ENCODE measurements at places on chromosomes 11 and 22. TPM values are rescaled to one million over a fixed set of nuclear protein-coding genes. Genes with fewer than 3 reads are reported as not detected.

GRCh38 chr11:78967811-78968210 lies 393.1 kb upstream of the NARS2 start:
- no peak for DNase-seq

Gene PPFIBP2
- 68.3 TPM for total RNA-seq

Gene PANX1
- 41.1 TPM for total RNA-seq

- no peak for DNase-seq
Measured at GRCh38 chr22:36765943-36766450, 9.9 kb downstream of the IFT27 start.

Gene F2
- not detected for total RNA-seq

Gene RASGRP2
- 5.3 TPM for total RNA-seq

- DNase-seq: no peak
Measured at GRCh38 chr11:9815486-9816136, 151.7 kb downstream of the SWAP70 start.

DNA sequence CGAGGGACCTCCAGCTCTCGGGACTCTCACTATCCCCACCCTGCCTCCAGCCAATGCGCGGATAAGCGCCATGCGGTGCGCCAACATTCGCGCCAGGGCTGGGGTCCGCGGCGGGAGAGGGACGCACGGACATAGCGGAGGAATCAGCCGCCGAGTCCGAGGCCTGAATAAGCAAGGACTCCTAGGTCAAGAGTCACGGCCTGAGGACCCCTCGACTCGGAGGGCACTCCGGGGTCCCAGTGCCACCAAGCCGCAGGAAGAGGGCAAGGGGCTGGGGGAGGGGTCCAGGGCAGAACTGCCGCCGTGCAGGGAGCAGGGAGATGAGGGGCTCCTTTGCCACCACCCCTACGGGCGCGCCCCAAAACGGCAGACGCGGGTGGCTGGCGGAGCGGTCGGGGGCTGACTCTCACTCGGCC lies 552 bp downstream of the DSCAML1 start:
- DNase-seq: no peak

DNA sequence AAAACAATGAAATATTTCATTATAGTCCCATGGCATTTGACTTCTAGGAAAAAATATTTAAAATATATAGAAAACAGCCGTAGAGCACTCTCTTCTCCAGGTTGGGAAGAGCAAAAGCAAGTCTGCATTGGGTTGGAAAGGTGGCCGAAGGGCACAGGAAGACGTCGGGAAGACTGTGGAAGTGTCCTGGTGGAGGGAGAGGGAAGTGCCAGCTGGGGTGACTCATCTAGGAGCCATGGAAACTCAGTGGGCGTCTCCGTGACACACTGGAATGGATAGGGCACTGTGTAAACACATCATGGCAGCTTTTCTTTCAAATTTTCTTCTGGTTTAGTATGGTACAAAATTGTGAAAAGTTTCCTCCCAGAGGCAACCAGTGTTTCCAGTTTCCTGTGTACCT lies 12.7 kb downstream of the GTPBP1 start:
- DNase-seq: peak; percentile 66

DNA sequence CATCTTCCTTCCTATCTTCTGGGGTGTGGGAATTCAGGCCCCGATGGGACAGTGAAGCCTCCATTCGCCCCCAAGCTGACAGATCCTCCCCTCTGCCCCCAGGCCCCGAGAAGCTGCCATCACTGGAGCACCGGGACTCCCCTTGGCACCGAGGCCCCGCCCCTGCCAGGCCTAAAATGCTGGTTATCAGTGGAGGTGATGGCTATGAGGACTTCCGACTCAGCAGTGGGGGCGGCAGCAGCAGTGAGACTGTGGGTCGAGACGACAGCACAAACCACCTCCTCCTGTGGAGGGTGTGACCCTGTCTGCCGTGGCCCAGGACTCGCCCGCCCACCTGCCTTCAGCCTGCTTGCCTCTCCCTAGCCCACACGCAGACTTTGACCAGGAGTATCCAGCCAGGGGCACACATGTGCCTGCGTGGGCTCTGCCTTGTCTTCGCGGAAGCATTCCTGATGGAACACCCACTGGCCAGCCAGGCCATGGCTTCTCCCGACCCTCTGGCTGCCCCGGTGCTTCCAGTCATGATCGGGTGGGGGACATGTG lies 8.6 kb upstream of the RELT start:
- no peak for DNase-seq

DNA sequence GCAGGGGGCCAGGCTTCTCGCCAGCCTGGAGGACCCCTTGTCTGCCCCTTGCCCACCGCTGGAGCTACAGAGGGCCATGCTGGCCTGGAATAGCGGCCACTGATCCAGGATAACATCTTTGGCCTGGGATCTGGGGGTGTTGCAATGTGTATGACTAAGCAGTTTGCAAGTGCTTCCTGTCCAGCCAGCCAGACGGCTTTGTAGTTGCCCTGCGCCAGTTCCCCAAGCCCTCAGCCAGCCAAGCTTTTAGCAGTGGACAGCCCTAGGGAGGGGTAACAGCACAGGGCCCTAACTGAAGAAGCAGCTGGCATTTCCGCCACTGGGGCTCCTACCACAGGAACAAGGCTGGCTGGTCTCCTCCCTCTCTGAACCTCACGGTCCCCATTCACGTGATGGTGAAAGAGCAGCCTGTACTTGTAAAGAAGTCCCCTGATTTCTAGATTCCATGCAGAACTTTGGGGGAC lies 32.1 kb downstream of the UQCR10 start:
- DNase-seq: peak; percentile 90

DNA sequence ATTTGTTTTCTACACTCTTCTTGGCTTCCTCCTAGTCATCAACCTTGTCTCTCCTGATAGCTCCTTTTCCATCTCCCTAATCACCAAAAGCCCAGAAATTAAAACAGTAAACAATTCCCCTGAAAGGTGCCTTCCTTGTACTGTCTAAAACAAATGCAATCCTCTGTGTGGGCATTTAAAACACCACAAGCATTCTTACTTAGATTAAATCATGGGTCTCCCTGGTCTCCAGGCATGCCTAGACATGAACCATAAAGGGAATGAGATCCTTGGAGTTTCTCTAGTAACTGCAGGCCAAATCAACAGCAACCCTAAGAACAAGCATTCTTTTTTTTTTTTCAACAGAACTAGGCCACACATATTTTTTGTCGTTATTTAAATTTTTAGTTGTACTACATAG lies 1.9 kb downstream of the BTG4 start:
- no peak for DNase-seq

DNA sequence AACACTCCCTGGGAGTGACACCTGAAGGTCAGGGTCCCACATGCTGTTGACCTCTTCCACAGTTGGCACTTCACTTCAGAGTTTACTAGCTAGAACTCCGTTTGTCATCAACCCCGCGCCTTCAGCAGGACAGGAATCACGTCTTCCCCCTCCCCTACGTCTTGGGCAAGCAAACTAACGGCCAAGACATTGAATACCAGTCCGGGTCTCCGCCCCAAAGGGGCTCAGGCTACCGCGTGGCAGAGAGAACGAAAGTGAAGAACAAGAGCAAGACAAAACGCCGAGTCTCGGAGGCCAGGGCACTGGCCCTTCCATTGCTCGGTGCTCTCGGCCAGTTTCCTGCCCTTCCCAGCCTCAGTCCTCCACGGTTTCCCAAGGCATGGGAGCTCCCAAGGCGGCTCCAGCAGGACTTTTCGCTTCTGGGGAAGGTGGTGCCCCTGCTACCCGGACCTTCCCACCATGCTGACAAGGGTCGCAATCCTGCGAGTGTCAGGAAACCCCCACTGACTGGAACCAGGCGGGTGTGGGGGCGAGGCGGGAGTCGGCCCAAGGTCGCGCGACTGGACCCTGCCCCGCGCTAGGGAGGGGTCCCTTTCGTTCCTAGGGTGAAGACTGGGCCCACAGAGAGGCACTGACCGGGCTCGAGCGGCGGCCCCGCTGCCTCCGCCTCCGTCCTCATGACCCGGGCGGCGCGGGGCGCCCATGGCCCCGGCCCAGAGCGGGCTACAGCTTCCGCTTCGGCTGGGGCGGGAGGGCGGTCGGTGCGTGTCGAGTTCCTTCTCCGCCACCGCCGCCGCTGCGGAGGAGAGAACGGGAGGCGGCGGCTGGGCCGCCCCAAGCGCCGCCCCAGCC lies at the start of gene GUCD1:
TSS of gene GUCD1 (minus strand) at position 826 of the 852 bp plus-strand sequence. CDS start at position 679, 147 bp downstream.
- peak; percentile 68 for DNase-seq

Gene OR5P2
- not detected for total RNA-seq

DNA sequence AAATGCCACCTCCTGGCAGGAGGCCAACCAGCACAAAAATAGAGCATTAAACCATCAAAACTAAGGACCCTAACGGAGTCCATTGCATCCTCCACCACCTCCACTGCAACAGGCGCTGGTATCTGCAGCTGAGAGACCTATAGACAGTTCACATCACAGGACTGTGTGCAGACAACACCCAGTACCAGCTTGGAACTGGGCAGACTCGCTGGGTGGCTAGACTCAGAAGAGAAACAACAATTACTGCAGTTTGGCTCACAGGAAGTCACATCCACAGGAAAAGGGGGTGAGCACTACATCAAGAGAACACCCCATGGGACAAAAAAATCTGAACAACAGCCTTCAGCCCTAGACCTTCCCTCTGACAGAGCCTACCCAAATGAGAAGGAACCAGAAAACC lies 11.6 kb upstream of the TMEM45B start:
- no peak for DNase-seq

Data from stomach (tissue), 19 donors.